ENCODE measurements at places on chromosomes 5 and 9. TPM values are rescaled to one million over a fixed set of nuclear protein-coding genes. Genes with fewer than 3 reads are reported as not detected.

GRCh38 chr5:160675988-160676387 is 176.0 kb downstream of the ATP10B start:
- no peak for DNase-seq

The ADAMTS12 gene
- 0.92 TPM for total RNA-seq

The FABP6 gene
- total RNA-seq, result 2.2 TPM

- no peak for DNase-seq
Observed at GRCh38 chr5:6585939-6586646, 46.8 kb downstream of the NSUN2 start.

The SH3TC2 gene
- 1.8 TPM for total RNA-seq

GRCh38 chr5:95823738-95824609 is 1.4 kb upstream of the GLRX start:
- DNase-seq, result peak; percentile 95
